ENCODE measurements at places on chromosomes 3 and 15.

DNA sequence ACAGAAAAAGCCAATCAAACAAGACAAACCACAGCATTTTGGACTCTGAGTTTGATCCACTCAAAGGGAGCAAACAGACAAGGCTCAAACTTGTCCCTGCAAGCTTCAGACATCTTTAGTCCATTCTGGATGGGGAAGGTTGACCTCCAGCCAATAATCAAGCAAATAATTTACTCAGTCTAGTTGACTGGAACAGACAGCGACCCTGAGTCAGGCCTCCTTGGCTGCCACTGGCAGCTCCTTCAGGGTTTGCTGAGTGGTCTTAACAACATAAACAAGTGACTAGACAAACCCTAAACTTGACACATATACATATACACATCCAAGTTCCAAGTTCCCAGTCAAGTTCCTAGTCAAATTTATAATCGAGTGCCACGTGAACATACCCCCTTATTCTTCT lies 313.9 kb downstream of the POLQ start:
- no peak for DNase-seq

DNA sequence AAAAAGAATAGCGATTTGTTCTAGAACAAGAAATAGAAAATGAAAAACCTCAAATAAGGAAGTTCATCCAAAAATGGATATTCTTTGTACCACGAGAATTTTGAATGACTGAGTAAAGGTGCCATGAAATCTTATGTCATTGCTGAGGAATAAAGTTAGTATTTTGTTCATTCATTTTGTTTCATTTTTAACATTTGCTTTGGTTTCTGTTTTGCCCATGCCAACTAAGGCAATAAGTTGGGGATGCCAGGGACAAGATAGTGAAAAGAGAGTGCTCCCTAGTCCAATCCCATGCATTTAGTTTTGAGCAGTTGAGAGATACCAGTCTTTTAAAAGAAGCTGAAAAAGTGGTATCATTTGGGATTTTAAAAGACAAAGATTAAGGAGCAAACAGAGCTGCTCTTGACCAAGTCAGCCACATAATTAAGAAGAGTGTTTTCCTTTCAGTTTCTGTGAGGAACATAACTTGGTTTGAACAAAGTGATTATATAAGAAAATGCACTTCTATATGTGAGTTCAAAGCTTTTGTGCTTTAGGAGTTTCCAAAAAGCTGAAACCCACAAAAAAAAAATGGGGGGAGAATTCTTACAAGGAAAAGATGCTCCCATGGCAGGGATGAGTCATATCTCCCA lies 201.4 kb downstream of the PLOD2 start:
- no peak for DNase-seq

- no peak for DNase-seq
Observed at GRCh38 chr3:192894676-192895075, 23.0 kb downstream of the MB21D2 start.

DNA sequence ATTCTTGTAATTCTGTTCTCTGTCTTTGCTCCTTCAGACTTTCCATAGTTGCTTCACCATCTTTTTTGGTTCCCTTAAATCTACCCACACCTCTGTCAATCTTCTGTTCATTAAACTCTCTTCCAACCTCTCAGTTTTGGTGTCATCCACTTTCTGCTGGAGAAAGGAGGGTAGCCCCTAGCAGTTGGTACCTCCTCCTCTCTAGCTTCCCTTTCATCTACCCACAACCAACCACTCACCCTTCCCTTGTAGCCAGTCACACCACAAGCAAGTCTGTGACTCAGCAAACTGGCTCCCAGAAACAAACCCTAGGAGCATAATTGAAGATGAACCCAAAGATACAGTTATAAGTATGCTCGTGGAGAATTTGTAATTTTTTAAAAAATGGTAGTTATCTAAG lies 318.6 kb downstream of the FHIT start:
- DNase-seq, result no peak

GRCh38 chr3:8619548-8619947 lies 25.1 kb downstream of the SSUH2 start:
- no peak for DNase-seq

- DNase-seq, result no peak
Observed at GRCh38 chr3:105758451-105758850, 110.4 kb downstream of the CBLB start.

GRCh38 chr3:45909542-45909941 lies 23.2 kb downstream of the CCR9 start:
- no peak for DNase-seq

GRCh38 chr3:24220859-24221657 lies 273.6 kb downstream of the THRB start:
- DNase-seq, result no peak

DNA sequence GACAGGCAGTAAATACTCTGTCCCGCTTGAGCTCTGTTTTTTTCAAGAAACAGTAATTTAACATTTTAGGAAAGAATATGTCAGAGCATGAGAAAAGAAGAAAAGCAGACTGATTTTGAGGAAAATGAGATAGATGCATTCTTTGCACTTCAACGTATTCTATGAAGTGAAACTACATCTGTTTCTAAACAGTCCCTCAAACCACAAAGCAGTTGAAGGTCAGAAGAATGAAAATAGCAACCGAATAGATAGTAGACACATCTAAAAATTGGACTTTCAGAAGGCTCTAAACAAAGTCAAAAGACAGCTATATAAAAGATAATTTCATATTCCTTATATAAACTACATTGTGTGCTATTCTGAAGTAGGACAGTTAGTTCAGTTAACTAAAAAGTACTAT lies 172.6 kb upstream of the LRRC3B start:
- DNase-seq, result no peak

- DNase-seq, result no peak
Observed at GRCh38 chr3:58266577-58266976, 29.0 kb downstream of the ABHD6 start.

GRCh38 chr3:180189310-180189648 lies 152.5 kb upstream of the PEX5L start:
- DNase-seq, result no peak

DNA sequence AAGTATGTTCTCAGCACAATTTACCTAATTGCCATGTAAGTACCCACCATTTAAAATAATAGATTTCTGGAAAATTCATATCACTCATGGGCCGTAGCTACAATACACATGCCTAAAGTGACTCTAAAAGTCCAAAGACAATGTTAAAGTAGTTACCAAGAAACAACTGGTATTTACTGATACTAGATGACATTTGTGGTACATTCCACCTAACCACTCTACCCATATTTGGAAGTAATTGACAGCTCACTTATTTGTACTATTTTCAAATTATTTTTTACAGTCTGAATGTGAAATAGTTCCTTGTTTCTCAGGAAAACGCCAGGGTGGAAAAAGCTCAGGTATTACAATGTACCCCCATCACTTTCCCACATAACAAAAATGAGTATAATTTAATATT lies 573.0 kb downstream of the MECOM start:
- no peak for DNase-seq

GRCh38 chr3:183966361-183966791 lies 51.3 kb downstream of the ABCC5 start:
- DNase-seq, result peak; percentile 67

- DNase-seq, result no peak
Observed at GRCh38 chr3:111128884-111129283, 57.3 kb downstream of the NECTIN3 start.

DNA sequence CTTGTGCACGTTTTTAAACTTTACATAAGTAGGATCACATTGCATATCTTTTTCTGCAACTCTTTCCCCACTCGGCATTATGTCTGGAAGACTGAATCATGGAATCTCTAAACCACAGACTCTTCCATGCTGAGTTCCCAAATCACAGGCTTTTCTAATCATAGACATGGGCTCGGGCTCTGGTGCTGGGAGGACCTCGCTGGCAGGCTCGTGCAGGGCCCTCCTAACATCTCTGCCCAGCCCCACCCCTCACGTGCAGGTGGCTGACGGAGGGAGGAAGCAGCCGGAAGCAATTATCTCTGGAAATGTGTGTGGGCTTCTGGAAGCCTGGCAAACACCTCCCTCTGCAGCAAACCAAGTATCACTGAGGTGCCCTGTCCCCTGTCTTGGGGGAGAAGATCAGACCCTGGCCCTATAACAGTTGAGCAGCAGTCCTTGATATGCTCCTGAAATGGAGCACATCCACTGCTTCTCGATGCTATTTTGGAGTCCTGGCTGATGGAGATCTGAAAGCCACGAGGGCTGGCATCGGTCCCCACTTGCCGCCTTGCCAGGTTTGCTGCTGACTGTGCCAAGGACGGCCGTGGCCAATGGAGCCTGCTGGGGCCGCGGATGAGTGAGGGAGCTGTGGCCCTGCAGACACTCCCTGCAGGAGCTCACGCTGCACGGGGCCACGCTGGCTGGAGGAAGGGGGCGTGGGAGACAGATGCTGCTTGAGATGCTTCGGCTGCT lies 4.4 kb upstream of the IQSEC1 start:
- no peak for DNase-seq

- DNase-seq, result no peak
Observed at GRCh38 chr3:11120091-11120805, 34.0 kb upstream of the HRH1 start.

DNA sequence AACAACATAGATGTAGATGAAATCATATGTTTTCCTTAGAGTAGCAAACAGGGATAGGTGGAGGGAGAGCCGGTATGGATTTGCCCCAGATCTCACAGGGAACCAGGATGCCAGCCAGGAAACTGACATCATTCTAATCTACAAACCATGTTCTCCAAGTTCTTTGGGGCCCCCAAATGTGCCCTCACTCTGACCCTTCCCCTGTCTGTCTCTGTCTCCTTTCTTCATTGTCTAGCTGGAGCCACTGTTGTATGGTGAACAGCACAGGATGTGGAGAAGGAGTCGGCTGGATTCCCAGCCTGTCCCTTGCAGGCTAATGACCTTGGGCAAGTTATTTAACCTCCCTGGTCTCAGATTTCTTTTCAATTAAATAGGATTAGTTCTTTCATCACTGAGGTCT lies 962 bp downstream of the ATP13A5 start:
- DNase-seq, result no peak

- no peak for DNase-seq
Observed at GRCh38 chr3:36871379-36872126, 73.3 kb downstream of the TRANK1 start.

- DNase-seq, result no peak
Observed at GRCh38 chr3:24305795-24306467, 188.7 kb downstream of the THRB start.

DNA sequence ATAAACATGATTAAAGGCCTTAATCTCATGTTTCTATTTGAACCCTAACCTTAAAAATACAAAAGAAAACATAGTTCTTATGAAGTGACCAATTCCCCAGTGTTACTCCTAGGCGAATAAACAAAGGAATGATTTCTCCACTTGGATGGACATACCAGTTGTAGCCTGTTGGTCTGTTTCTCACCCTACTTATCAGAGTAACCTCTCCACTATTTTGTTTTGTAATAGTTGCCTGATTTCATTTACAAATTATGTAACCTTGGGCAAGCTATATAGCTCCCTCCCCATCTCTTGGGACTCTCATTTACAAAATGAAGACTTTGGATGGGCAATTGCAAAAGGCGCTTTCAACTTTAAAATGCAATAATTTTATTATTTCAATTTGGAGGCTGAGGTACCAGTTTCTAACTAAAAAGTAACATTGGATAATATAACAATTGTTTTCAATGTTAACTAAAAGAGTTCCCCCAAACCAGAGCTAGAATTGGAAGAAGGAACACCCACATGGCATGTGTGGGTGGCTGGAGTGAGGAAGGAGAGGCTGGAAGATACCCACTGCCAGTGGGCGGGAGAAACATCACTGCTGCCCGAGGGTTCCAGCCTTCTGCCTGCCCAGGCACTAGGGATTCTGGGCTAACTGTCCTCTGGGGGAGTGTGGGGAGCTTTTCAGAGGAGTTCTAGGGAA lies 74.2 kb downstream of the RFTN1 start:
- no peak for DNase-seq

- no peak for DNase-seq
Observed at GRCh38 chr3:167626490-167626889, 27.3 kb downstream of the WDR49 start.
